GM23248 (cell line): ENCODE measurements at places on chromosomes 4 and X.

- peak; percentile 28 for DNase-seq
Observed at GRCh38 chrX:40552768-40553167, 28.0 kb upstream of the ATP6AP2 start.

- DNase-seq: no peak
Observed at GRCh38 chr4:100248476-100248875, 58.2 kb upstream of the DDIT4L start.

DNA sequence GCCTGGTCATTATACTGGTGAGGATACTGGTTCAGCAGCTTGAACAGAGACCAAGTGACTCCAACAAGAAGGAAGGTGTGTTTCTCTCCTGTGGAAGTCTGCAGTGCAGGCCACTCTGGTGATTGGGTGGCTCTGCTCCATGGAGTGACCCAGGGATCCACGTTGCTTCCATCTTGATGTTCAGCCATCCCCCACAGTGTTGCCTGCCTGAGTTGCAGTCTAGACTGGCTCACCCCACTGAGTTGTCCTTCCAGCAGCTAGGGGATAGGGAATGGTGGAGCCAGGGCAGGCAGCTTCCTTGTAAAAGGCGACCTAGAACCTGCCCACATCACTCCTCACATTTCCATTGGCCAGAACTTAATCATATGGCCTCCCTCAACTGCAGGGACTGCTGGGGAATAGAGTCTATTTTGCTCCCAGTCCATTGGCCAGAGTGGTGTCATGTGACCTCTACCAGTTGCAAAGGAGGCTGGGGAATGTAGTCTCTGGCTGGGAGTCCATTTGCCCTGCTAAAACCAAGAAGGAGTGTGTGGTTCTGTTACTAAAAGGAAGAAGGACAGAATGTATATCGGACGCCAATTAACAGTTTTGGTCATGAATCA, 8.0 kb downstream of the MAN2B2 start:
- DNase-seq: peak; percentile 48

- no peak for DNase-seq
Observed at GRCh38 chr4:46974891-46975543, 18.4 kb downstream of the GABRA4 start.

- DNase-seq: no peak
Observed at GRCh38 chr4:95599777-95600400, 51.1 kb upstream of the UNC5C start.

DNA sequence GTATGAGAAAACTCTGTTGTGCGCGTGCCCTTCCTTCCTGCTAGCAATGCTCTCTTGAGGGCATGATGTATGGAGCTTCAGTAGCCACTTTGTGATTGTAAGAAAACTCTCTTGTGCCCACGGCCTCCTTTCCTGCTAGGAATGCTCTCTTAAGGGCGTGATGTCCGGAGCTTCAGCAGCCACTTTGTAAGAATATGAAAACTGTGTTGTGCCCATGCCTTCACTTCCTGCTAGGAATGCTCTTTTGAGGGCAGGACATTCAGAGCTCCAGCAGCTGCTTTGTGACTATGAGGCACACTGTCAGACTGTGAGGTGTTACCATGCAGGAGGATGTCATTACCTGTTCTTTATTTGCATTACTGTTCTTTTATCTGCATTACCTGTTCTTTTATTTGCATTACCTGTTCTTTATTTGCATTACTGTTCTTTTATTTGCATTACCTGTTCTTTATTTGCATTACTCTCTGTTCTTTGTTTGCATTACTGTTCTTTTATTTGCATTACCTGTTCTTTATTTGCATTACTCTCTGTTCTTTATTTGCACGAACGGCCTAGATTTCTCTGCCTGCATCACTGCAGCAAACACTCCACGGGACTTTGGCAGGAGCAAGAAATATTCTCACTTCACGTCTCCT, 166.7 kb downstream of the CRLF2 start:
- no peak for DNase-seq

GRCh38 chr4:153269218-153269990, 65.2 kb downstream of the TRIM2 start:
- DNase-seq: no peak
